Calu3 (cell line): ENCODE measurements at places on chromosomes 12 and 14.

GRCh38 chr14:101758913-101759593 lies 2.5 kb upstream of the PPP2R5C start:
- no peak for DNase-seq

- no peak for DNase-seq
Observed at GRCh38 chr12:47022296-47022695, 57.1 kb upstream of the PCED1B start.

DNA sequence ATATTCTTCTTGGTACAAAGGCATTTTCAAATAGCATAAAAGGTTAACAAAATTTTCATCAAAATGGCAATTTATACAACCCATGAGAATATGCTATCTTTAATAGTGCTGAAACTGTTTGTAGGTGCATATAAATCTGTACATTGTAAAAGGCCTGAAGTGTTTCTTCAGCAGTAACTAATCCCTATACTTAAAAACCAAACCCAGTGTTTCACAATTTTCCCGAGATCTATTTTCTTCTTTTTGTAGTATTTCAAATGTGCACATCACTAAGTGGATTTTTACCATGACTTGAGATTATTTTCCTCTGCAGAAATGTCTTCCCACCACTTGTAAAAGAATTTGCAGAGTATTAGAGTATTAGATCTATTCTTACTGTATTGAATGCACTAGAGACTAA lies 76.5 kb downstream of the FERMT2 start:
- no peak for DNase-seq

- no peak for DNase-seq
Observed at GRCh38 chr12:56872366-56872765, 61.8 kb downstream of the SDR9C7 start.

DNA sequence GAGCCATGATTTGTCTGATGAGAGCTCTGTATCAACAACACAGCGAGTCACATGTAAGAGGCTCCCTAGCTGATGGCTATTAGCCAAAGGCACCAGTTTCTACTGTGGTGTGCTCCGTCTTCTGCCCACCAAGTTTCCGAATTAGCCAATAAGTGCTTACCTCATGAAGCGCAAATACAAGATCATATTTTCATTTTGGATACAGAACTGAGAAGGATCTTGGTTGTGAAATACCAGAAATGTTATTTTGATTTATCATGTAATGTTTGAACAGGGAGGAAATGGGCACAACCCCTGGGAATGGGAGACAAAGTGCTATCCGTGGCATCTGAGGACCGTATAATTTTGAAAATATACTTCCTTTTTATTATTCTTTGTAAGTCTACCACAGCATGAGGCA lies 234.3 kb downstream of the DACT1 start:
- no peak for DNase-seq

DNA sequence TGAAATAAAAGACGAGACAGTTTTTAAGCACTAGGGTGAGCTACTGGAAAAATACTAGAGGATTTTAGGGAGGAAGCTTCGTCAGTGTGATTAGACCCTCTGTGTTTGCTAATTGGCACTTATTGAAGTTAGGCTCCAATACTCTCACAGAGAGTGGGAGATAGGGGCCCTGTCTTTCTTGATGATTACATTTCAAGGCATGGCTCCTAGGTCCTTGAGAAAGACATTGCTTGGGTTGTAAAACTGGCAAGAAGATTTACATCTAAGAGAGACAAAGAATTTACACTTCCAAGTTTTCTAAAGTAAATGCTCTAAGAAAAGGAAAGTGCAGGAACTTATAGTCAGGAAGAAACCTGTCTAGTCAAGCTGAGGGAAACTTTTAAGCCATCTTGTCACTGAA lies 183.2 kb downstream of the C12orf50 start:
- DNase-seq = no peak

- DNase-seq = peak; percentile 81
Observed at GRCh38 chr14:64704143-64704742, at the start of gene PLEKHG3. TSS of gene PLEKHG3 (plus strand) at chr14:64704424. CDS start at chr14:64727632, 23,208 bp downstream.

GRCh38 chr12:116294454-116295165 lies 17.1 kb upstream of the MED13L start:
- DNase-seq = no peak

DNA sequence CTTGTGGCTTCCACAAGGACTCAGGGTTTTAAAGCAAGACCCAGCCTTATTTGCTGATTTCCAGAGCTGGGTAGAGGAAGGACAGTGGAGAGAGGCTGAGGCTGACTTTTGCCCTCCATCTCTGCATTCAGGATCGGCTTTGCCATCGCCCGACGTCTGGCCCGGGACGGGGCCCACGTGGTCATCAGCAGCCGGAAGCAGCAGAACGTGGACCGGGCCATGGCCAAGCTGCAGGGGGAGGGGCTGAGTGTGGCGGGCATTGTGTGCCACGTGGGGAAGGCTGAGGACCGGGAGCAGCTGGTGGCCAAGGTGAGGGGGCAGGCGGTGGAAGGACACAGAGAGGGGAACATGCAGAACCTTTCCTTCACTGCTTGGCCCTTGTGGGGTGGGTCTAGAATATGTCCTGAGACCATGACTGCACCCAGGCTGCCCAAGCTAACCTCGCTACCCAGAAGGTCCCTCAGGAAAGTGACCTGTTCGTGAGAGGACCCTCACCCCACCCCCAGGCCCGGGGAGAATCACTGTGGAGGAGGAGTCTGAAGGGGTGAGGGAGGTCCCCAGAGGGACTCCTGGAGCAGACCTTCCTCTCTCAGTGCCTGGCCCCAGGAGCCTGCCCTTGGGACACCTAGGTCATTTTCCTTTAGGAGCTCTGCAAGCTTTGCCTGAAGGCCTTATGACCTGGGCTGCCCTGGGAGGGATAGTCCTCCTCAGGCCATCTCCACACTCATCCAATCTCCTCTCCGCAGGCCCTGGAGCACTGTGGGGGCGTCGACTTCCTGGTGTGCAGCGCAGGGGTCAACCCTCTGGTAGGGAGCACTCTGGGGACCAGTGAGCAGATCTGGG lies 3.1 kb downstream of the DHRS2 start:
- DNase-seq = no peak

GRCh38 chr12:94174576-94174975 lies 26.2 kb downstream of the PLXNC1 start:
- DNase-seq = no peak

DNA sequence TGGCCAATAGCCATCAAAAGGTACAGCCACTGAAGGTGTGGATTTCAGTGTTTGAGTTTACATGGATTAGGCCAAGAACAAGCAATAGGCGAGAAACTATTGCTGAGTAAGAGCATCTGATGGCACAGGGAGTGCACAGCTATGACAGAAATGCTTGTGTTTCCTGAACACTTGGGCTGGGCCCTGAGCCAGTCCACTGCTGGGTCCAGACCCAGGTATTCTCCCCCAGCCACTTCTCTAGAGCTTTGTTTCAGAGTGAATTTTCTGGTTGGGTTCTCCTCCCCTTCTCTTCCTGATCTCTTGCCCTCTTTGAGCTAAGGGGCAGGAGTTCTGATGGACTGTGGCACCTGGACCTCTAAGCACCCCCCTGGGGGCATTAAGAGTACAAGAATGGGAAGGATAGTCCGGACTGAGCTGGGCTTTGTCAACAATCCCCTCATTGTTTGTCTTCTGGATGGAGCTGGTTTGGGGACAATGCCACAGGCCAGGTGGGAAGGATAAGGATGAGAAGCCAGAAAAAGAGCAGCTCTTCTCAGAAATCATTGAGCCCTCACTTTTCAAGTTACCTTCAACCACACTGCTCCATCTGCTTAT lies 8.3 kb downstream of the HOXC5 start:
- DNase-seq = no peak

DNA sequence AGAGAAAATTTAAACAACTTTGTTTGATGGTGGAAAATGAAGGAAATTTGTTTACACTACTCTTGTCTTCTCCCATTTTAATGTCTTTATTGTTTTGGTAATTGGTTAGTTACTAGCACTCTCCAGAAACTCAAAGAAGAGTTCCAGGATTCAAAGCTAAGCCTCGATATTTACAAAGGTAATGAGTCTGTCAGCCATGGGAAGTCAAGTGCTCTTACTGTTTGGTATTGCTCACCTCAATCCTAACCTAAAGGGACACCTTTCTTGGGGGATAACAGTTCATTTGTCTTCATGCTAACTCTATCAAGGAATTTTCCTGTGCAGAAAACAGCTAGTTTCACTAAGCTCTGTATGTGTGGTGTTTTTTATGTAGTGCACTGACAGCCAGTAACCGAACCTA lies 222.9 kb upstream of the LMO3 start:
- no peak for DNase-seq

DNA sequence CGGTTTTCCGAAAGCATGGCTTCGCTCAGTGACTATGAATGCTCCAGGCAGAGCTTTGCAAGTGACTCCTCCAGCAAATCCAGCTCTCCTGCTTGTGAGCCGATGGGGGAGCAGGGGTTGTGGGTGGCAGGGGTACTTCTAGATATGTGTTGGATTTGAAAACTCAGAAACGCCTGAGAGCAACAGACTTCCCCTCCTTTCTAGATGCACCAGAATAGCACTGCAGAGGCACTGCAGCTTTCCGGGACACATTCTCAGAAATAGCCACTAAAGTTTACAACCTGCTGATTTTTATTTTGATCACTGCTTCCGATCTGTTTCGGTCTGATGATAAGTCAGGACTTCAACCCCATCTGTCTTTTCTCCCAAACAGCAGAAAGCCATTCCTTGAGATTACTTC lies 8.6 kb downstream of the TCP11L2 start:
- no peak for DNase-seq

GRCh38 chr12:79020106-79020505 lies 155.5 kb downstream of the SYT1 start:
- no peak for DNase-seq

- no peak for DNase-seq
Observed at GRCh38 chr12:8036346-8036745, 3.8 kb downstream of the FOXJ2 start.
